Activated CD4-positive, alpha-beta T cell treated with anti-CD3 and anti-CD28 coated beads, Interleukin-2, amount 10 ng/mL, durations not matched to agents 24 days and 14 days (primary cell): ENCODE measurements at places on chromosomes 11 and 22. TPM values are rescaled to one million over a fixed set of nuclear protein-coding genes. Genes with fewer than 3 reads are reported as not detected.

Gene PATE2
- total RNA-seq, result not detected in 2 replicates

Gene OR6M1
- not detected in 2 replicates for total RNA-seq

Gene FXYD2
- total RNA-seq, result 1.1 and 1.9 TPM in 2 replicates

Gene PLA2G3
- total RNA-seq, result not detected in 2 replicates

Gene TTLL12
- total RNA-seq, result 118 TPM in 2 replicates

- peak; percentile 73 for DNase-seq
These were observed 60.5 kb downstream of the BCR start for GRCh38 chr22:23240639-23241389.

GRCh38 chr11:12845739-12846358, 163.3 kb upstream of the RASSF10 start:
- no peak for DNase-seq

- no peak for DNase-seq
These were observed 1386.2 kb downstream of the BRD1 start for GRCh38 chr22:48441553-48441850.

GRCh38 chr22:49090853-49091135, 736.9 kb downstream of the BRD1 start:
- DNase-seq, result no peak

- no peak for DNase-seq
These were observed 1.2 kb downstream of the CAPRIN1 start for GRCh38 chr11:34052608-34053160.

DNA sequence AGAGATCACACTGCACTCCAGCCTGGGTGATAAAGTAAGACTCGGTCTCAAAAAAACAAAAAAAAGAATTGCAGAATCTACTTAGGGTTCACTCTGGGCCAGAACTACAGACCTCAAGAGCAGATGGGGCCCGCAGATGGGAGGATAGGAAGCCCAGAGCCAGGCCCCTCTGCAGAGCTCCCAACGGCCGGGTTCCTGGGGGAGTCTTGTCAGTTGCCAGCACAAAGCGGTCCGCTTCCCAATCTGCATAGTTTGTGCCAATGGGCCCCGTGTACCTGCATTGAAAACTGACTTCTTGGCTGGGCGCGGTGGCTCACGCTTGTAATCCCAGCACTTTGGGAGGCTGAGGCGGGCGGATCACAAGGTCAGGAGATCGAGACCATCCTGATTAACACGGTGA, 1.7 kb upstream of the CHID1 start:
- DNase-seq, result no peak

- peak; percentile 90 for DNase-seq
These were observed 11.0 kb downstream of the MPZL3 start for GRCh38 chr11:118240999-118241763.

DNA sequence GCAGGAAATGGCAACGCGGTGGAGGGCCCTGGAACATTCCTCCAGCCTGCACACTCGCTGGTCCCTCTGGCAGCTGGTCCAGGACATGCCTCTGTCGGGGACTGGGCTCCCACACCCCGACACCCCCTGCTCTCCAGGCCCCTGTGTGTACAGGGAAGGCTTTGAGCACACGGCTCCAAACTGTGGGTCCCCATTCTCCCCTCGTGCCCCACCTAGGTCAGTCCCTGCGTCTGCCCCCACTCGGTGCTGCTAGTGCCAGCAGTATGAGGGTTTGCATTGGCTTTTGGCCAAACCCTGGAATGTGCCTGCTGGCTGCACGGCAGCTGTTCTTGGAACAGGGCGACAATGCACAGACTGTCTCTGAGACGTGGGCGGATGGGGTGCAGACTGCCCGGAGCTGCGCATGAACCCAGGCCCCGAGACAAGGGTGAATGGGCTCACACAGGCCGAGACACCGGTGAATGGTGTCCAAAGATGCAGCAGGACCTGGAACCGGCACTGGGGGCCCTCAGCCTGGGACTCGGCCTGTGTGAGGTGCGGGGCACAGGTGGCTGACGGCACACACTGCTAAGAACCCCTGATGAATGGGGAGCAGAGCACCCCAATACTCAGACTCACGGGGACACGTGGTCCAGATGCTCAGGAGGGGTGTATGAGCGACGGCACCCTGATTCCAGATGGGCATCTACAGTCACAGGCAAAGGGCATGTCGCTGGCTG, 7.5 kb upstream of the SYT8 start:
- DNase-seq, result no peak

- DNase-seq, result peak; percentile 40
These were observed 1041.6 kb downstream of the BRD1 start for GRCh38 chr22:48785792-48786678.

- no peak for DNase-seq
These were observed 42.6 kb downstream of the SLC22A12 start for GRCh38 chr11:64633555-64634159.

- peak; percentile 70 for DNase-seq
These were observed 558 bp downstream of the TSPAN4 start for GRCh38 chr11:843086-843734.

DNA sequence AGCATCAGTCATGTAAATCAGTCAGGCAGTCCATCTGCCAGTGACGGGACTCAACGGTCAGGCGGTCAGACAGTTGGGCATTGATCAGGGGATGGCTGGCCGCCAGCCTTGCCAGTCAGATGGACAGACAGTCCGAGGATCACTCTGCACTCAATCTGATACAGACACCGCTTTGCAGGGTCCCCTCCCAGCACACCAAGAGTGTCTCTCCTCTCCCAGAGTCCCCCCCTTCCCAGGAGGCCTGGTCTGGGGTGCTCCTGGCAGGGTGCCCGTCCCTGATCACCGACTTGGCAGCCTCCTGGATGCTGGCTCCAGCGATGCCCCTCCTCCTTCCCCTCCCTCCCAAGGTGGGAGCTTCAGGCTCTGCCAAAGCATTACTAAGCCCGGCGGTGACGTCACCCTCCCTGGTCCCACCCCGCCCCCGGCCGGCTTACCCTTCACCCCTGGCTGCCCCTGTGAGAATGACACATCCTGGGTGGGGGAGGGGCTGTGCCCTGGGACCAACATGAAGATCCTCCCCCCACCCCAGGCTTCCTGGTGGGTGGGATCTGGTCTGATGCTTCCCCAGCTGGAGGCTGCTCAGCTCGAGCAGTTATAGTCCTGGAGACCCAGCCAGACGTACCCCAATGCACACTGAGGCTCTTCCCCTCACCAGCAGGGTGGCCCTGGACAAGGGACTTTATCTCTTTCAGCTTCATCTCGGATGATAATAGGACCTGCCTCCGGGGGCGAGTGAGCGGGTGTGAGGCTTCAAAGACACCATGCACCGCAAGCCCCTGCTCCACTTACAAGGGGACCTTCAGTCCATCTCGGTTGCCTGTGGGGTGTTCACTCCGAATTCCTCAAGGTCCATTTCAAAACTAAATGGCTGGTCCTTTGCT, 69.2 kb downstream of the CD82 start:
- peak; percentile 52 for DNase-seq

- DNase-seq, result no peak
These were observed 4.3 kb upstream of the GALNT18 start for GRCh38 chr11:11626128-11626527.
